WTC11 (cell line): ENCODE measurements at places on chromosomes 5 and 9. TPM values are rescaled to one million over a fixed set of nuclear protein-coding genes. Genes with fewer than 3 reads are reported as not detected.

Gene SLC46A2
- 0.07 TPM in 1 of 3 replicates, not detected in the others for total RNA-seq

Gene BARHL1
- total RNA-seq = 0.15 to 0.16 TPM in 2 of 3 replicates, not detected in the other

Gene HNRNPH1
- total RNA-seq = 671 to 865 TPM (median 709 TPM) in 3 replicates

Gene SPATA31E1
- 0.04 to 0.07 TPM (median 0.05 TPM) in 3 replicates for total RNA-seq

Gene TCF7
- total RNA-seq = 8.9 to 11.3 TPM (median 9.6 TPM) in 3 replicates
